Mesothelial cell of epicardium (in vitro differentiated cells): ENCODE measurements at places on chromosomes 3 and 15.

GRCh38 chr15:92663250-92663951, 7.8 kb upstream of the FAM174B start:
- no peak for DNase-seq

GRCh38 chr3:99859825-99860224, 42.2 kb downstream of the CMSS1 start:
- DNase-seq, result no peak

GRCh38 chr3:147807776-147808175, 398.6 kb downstream of the ZIC1 start:
- no peak for DNase-seq

- no peak for DNase-seq
Measured at GRCh38 chr3:81152156-81152555, 609.3 kb downstream of the GBE1 start.

- no peak for DNase-seq
Measured at GRCh38 chr3:25027650-25028049, 400.4 kb upstream of the RARB start.
